Stimulated activated CD4-positive, alpha-beta T cell treated with anti-CD3 and anti-CD28 coated beads, Interleukin-15, amount 100 ng/mL, for 1 hour (primary cell): ENCODE measurements at places on chromosomes 13 and 19.

GRCh38 chr13:73254827-73255226 is 196.0 kb downstream of the KLF5 start:
- no peak for DNase-seq

GRCh38 chr19:30227661-30228112 is 144.5 kb upstream of the ZNF536 start:
- no peak for DNase-seq

DNA sequence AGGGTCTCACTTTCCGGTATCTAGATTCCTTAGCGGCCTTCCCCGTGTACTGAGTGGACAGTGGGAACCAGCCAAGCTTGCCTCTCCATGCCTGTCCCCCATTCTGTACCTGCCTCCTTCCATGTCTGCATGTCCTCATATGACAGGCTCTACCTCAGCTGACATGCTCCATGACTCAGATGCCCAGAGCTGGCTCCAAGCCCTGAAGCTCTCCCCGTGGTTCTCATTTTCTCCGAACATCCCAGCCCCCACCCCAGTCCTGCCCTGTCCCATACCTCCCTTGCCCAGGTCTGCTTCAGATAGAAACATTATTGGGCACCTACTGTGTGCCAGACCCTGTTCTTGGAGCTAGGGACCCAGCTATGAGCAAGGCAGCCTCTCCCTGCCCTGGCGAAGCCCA is 17.1 kb upstream of the SHFL start:
- no peak for DNase-seq

DNA sequence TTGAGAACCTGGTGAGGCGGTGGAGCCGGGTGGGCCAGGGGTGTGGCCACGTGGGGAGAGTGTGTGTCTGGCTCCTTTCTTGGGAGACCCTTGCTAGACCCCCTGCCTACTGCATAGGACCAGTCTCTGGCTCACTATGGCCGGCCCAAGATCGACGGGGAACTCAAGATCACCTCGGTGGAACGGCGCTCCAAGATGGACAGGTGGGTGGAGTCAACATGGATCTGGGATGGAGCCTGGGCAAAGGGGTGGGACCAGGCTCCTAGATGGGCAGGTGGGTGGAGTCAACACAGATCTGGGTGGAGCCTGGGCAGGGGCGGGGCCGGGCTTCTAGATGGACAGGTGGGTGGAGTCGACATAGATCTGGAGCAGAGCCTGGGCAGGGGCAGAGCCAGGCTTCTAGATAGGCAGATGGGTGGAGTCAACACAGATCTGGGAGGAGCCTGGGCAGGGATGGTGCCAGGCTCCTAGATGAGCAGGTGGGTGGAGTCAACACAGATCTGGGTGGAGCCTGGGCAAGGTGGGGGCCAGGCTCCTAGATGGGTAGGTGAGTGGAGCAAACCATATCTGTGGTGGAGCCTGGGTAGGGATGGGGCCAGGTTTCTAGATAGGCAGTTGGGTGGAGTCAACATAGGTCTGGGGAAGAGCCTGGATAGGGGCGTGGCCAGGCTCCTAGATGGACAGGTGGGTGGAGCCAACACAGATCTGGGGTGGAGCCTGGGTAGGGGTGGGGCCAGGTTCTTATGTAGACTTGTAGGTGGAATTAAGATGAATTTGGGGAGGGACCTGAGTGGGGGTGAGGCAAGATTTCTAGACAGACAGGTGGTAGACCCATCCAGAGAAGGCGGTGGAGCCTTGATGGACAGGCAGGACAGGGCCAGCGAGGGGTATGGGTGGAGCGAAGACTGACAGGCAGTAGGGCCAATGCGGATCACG is 56.5 kb downstream of the VAV1 start:
- no peak for DNase-seq

DNA sequence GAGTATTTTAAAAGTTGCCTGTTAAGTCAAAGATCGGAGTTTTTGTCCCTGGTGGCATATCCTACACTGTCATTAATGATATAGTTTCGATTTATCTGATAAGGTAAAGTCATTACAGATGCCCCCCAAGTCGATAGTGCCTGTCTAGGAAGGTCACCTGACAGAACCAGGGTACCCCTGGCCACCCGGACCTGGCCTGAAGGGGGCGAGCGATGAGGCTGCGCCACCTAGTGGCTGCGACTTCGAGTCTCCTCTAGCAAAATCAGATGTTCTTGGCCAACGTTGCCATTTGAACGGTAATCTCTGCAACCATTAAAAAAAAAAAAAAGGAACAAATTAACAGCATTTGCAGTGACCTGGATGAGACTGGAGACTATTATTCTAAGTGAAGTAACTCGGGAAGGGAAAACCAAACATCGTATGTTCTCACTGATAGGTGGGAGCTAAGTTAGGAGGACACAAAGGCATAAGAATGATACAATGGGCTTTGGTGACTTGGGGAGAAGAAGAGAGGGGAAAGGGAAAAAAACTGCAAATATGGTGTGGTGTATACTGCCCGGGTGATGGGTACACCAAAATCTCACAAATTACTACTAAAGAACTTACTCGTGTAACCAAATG is 565.1 kb downstream of the LIG4 start:
- DNase-seq: no peak

DNA sequence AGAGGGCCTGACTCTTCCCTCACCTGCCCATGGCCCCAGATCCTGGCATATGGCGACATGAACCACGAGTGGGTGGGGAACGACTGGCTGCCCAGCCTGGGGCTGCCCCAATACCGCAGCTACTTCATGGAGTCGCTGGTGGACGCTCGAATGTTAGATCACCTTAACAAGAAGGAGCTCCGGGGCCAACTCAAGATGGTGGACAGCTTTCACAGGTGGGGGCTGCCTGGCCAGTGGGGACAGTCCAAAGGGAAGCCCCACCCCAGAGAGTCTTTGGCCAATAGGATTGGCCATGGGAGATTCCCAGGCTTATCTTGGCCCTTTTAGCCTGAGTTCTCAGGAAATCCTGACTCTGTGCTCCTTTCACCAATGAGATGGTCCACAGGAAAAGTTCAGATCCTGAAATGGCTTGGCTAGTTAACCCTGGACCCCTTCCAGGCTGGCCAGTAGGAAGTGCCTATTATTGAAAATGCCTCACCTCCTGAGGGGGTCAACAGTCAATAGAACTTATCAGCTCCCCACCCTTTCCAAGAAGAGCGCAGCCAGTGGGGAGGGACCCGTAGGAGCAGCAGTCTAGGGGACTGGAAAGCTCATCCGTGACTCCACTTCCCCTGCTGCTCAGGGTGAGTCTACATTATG is 7.0 kb downstream of the HRC start:
- no peak for DNase-seq

GRCh38 chr19:21749090-21749489 is 18.3 kb downstream of the ZNF100 start:
- DNase-seq: no peak

DNA sequence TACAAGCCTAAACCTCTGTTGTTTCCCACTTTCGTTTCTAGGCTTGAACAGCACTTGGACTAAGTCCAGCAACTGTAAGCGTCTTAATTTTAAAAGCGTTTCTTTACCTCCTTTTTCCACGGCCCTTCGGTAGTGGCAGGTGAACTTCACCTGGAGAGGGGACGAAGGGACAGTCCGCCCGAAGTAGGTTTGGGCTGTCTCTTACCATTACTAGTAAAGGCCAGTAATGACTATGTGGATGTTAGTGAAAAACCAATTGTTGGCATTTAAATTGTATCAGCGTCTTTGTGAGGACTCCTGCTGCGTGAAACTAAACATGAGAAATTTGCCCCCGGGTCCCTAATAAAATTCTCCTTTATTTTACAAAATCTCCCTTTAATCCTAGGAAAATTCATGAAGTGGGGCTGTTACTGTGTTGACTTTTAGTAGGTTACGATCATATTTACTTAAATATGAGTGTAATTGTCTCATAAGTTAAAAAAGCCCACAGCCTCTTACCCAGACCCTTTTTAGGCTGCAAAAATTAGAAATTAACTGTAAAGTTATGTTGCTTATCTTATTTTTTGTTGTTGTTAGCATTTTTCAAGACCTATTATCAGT is 983 bp downstream of the ITM2B start:
- DNase-seq: no peak

- DNase-seq: no peak
Measured at GRCh38 chr13:65609350-65609749, 1620.8 kb downstream of the PCDH9 start.

DNA sequence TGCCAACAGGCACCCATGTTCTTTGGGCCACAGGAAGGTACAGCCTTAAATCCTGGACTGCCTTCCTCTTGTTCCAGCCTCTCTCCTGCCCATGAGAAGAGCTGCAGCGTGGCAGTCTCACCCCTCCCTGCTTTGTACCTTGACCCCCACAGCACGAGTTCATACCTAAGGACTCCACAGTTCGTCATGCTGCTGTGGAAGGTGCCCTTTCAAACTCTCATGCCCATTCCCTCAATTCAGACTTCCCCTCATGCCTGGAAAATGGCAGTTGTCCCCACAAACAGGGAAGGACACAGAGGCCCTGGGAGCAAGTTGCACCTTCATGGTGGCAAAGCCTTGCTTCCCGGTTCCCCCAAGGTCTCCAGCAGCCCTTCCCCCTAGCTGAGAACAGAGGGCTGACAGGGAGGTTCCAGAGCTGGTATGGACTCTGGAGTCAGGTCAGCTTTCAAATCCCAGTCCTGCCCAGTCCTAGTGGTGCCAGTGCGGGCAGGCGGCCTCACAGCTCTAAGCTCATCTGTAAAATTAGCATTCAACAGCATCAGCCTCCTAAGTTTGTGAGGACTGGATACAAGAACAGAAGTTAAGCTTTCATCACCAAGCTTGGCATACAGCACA is 8.6 kb downstream of the GSK3A start:
- no peak for DNase-seq

- DNase-seq: peak; percentile 29
Measured at GRCh38 chr19:34963573-34964406, at the start of gene ZNF792. TSS of gene ZNF792 (minus strand) at chr19:34964229. CDS start at chr19:34963662, 567 bp downstream.

DNA sequence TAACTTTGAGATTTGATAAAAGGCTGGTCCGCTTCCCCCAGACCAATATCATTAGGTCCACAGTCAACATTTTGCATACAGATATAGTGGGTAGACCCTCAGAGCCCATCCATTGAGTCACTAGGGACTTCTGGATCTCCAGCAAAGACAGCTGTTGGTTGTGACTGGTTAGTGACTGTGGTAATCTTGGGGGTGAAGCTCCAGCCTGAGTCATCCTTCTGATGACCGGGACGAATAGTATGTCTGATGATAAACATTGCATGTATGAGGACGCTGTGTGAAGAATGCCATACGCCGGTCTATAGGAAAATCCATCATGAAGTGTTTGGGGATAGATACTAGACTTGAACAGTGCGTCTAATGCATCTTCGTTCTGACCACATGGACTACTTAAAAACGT is 307.0 kb downstream of the UQCRFS1 start:
- no peak for DNase-seq

GRCh38 chr19:33212436-33213172 is 13.0 kb downstream of the SLC7A10 start:
- no peak for DNase-seq

GRCh38 chr13:65965501-65965900 is 1264.6 kb downstream of the PCDH9 start:
- no peak for DNase-seq

DNA sequence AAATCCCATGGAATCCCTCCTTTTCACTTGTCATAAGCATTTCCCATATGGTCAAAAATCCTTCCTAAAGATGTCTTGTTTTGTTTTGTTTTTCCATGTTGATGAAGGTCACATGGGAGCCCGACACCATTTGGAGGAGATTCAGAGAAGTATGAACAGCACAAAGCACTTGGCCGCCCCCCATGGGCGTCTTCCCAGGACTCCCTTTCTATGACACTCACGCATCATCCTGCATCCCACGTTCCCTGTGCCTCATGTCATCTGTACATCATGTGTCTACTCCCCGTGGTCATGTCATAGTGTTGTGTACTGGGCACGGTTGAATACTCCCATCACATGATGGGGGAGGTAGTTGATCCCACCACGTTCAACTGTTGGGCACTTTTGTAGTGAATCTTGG is 2.0 kb downstream of the ZSCAN1 start:
- DNase-seq: no peak

GRCh38 chr13:34533941-34534340 is 408.1 kb upstream of the NBEA start:
- no peak for DNase-seq

- peak; percentile 60 for DNase-seq
Measured at GRCh38 chr13:49585220-49586157, at the start of gene RCBTB1. TSS of gene RCBTB1 (minus strand) at chr13:49585558. CDS start at chr13:49567279, 18,279 bp downstream.

GRCh38 chr19:38698225-38699026 is 45.8 kb downstream of the CAPN12 start:
- no peak for DNase-seq

DNA sequence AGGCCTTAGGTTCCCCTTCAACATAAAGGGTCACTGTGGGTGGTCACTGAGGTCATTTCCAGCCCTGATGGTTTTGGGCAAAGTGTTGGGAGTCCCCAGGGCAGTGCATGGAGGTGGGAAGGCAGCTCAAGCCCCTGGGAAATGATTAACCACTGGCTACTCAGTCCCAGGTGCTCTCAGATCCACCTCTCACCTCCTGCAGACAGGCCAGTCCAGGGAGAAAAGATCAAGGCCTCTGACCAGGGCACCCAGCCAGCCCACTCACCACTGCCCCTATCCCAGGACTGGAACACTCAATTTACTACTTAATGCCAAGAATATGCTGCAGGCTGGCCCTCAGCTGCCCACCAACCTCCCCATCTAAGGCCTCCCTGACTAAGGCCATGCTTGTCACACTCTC is 1307.9 kb downstream of the UQCRFS1 start:
- no peak for DNase-seq

GRCh38 chr19:4375164-4376027 is 25.0 kb downstream of the SH3GL1 start:
- no peak for DNase-seq

DNA sequence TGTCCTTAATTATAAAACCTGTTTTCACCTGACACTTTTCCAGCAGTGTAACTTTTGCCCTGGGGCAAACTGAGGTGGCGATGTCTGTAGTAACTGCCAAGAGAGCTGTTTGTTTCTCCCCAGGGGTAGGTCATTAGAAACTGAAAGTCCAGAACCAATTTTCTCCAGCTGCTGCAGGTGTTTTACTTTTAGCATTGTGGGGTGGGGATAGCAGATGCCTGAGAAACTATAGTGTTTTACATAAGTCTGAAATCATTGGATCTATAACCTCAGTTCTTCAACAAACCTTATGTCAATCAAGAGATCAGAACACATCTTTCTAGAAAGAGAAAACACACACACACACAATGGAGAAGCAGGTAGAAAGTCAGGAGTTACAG is 92.7 kb downstream of the LHFPL6 start:
- DNase-seq: no peak

- no peak for DNase-seq
Measured at GRCh38 chr13:37427843-37428494, 170.6 kb downstream of the POSTN start.

DNA sequence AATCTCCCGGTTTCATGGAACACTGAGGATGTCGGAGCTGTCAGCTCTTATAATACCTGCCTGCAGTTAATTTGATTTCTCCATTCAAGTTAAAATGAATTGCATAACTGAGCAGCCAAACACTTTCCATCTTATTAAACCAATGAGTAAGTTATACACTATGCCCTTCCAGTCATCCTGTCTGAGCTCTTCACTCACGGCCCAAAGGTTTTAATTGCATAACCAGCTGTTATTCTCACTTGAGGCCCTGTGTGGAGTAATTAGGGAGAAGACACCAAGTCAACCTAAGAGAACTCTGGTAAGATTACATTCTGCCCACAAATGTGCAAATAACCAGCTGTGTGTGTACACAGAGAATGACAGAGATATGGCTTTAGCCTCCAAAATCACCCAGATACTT is 303.5 kb downstream of the TBC1D4 start:
- DNase-seq: no peak

- DNase-seq: no peak
Measured at GRCh38 chr13:19089315-19089714, 92.3 kb downstream of the TUBA3C start.

- no peak for DNase-seq
Measured at GRCh38 chr19:18298601-18299000, 17.2 kb upstream of the JUND start.
